ENCODE measurements at places on chromosomes 7 and 10. TPM values are rescaled to one million over a fixed set of nuclear protein-coding genes. Genes with fewer than 3 reads are reported as not detected.

Gene GPR15LG
- not detected for total RNA-seq

Gene HTR7
- total RNA-seq: 0.09 TPM

Gene EBLN1
- total RNA-seq: not detected

Gene MSMB
- not detected for total RNA-seq

Gene MAGI2
- 10.0 TPM for total RNA-seq

Gene NPC1L1
- total RNA-seq: 0.18 TPM

Gene SEMA3E
- total RNA-seq: 0.41 TPM

Gene CALCR
- 0.07 TPM for total RNA-seq

Gene INHBA
- total RNA-seq: not detected

Gene TECTB
- not detected for total RNA-seq

Gene MUC12
- 7.8 TPM for total RNA-seq

Gene OR6V1
- total RNA-seq: not detected

Gene LIPK
- total RNA-seq: not detected

Gene ITIH5
- total RNA-seq: not detected

Gene ENO4
- 0.37 TPM for total RNA-seq

Gene CYP2C9
- not detected for total RNA-seq

Gene HYAL4
- total RNA-seq: not detected

Gene PNLIPRP2
- not detected for total RNA-seq

Gene MOGAT3
- not detected for total RNA-seq

Gene EXOC6
- 17.2 TPM for total RNA-seq

Gene ACSL5
- total RNA-seq: not detected

Gene DGKB
- 0.98 TPM for total RNA-seq

Gene ATOH7
- 0.20 TPM for total RNA-seq

Gene DDX50
- 57.7 TPM for total RNA-seq

Gene GPR146
- 0.41 TPM for total RNA-seq

Gene CALML3
- total RNA-seq: not detected

Gene ZCCHC24
- 24.3 TPM for total RNA-seq

Gene BNIP3
- total RNA-seq: 33.1 TPM

Gene GPR141
- total RNA-seq: 0.26 TPM

Gene HECTD2
- 23.2 TPM for total RNA-seq

Gene CYP26C1
- 0.37 TPM for total RNA-seq

Gene NODAL
- total RNA-seq: not detected

Gene MMD2
- total RNA-seq: not detected

Gene AOAH
- total RNA-seq: not detected

Gene ABCB1
- 6.1 TPM for total RNA-seq

Gene FRMD4A
- total RNA-seq: 65.3 TPM

Gene HELLS
- 187 TPM for total RNA-seq

Gene HBP1
- total RNA-seq: 15.8 TPM

Gene CCT6A
- total RNA-seq: 229 TPM

Gene OR2A1
- 0.19 TPM for total RNA-seq

Gene MYO1G
- total RNA-seq: 0.49 TPM

Gene MRLN
- total RNA-seq: not detected

Gene MTURN
- total RNA-seq: 6.6 TPM

Gene SYCE1
- total RNA-seq: not detected

Gene CFAP58
- 0.44 TPM for total RNA-seq

Gene NPSR1
- not detected for total RNA-seq

Gene OR9A2
- total RNA-seq: not detected

Gene RPEL1
- not detected for total RNA-seq

Gene DDC
- 1.0 TPM for total RNA-seq

Gene CEP41
- total RNA-seq: 29.3 TPM

Gene SLC29A4
- 32.5 TPM for total RNA-seq

Gene PMS2
- 20.3 TPM for total RNA-seq

Gene OR2A12
- total RNA-seq: not detected

Gene ARMC3
- 1.5 TPM for total RNA-seq

Gene HTR5A
- total RNA-seq: not detected

Gene LEP
- not detected for total RNA-seq

Gene MEIG1
- total RNA-seq: 1.6 TPM

Gene MACC1
- total RNA-seq: 0.12 TPM

Gene ITGB8
- total RNA-seq: 19.9 TPM

Gene TMEM130
- 0.61 TPM for total RNA-seq

All from neural crest cell (in vitro differentiated cells).